Bronchial smooth muscle cell (primary cell): ENCODE measurements at places on chromosomes 5 and 9. TPM values are rescaled to one million over a fixed set of nuclear protein-coding genes. Genes with fewer than 3 reads are reported as not detected.

Gene PHF24
- 0.09 and 0.16 TPM in 2 replicates for total RNA-seq

Gene HBEGF
- 0.47 and 0.52 TPM in 2 replicates for total RNA-seq

Gene GPX3
- total RNA-seq, result 11.3 and 14.9 TPM in 2 replicates

Gene ARSI
- 9.9 and 16.3 TPM in 2 replicates for total RNA-seq

Gene FBXL7
- total RNA-seq, result 3.3 and 3.4 TPM in 2 replicates

Gene SPATA31E1
- total RNA-seq, result under 0.01 TPM in 1 of 2 replicates, not detected in the other

Gene PCDHGA10
- 2.3 and 7.1 TPM in 2 replicates for total RNA-seq
